GOT3 (cell line): ENCODE measurements at places on chromosomes 11 and 22.

DNA sequence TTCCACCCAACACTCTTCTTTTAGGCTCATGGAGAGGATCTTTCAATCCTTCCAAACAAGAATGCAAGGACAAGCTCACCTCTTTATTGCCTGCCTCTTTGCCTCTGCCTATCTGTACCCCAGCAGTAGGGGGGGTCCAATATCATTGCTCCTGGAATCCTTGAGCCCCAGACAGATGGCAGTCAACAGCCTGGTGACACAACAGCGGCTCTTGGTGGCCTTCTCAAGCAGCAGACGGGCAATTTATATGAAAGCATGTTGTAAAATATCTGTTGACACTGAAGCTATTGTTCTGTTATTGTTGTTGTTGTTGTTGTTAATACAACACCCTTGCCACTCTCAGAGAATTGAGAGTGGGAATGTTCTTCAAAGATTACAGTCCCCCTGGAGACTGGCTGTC is 480.0 kb upstream of the CADM1 start:
- no peak for DNase-seq

- DNase-seq, result no peak
Measured at GRCh38 chr11:46981436-46981835, 44.9 kb downstream of the CSTPP1 start.

DNA sequence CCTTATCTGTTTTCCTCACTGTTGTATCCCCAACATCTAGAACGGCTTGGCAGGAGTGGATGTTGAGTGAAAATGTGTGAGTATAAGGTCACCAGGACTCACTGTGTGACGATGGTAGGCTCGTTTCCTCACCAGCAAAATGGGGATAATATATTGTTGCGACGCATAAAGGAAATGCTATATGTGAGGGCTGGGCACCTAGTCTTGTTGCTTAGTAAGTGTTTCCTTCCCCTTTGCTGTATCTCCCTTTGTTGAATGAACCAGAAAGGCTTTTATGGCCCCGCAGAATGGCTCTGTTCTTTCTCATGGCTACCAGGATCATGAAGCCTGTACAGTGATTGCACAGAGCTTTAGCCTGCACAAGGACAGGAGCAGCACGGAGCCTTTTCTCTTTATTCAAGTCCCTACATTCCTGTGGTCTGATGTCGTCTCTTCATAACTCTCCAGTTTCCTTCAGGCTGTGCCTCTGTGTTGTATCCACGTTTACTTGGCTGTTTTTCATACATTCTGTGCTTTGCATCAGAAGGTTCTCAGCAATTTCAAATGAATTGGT is 5.4 kb downstream of the TNRC6B start:
- no peak for DNase-seq

DNA sequence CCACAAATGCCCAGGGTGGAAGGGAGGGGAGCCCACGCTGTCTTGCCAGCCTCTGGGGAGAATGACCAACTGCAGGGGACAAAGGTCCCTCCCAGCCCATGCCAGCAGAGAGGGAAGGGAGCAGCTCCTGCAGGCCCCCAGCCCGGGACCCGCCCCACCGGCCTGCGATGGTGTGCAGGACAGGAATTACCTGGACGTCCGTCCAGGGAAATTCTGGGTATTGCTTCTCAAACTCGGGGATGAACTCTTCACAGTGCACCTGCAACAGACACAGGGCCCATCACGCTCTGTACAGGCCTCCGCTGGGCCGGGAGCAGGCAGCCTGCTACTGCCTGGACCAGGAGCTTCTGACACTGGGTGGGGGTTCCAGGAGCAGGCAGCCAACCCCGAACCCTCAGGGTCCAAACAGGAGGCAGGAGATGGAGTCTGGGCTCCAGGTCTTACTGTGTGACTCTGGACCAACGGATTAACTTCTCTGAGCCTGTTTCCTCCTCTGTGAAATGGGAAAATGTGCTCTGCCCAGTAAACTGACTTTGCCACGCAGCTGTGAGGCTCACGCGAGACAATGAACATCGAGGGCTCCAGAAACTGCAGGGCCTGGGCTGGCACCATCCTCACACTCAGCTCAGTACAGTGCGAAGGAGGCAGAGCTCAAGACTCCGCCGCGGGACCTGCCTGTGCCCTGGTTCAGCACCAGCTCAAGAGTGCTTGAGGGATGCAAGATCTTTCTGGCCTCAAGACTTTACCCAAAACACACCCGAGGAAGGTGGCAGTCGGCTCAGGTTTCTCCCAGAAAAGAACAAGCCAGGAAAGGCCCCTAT is 17.4 kb downstream of the TTLL12 start:
- no peak for DNase-seq

DNA sequence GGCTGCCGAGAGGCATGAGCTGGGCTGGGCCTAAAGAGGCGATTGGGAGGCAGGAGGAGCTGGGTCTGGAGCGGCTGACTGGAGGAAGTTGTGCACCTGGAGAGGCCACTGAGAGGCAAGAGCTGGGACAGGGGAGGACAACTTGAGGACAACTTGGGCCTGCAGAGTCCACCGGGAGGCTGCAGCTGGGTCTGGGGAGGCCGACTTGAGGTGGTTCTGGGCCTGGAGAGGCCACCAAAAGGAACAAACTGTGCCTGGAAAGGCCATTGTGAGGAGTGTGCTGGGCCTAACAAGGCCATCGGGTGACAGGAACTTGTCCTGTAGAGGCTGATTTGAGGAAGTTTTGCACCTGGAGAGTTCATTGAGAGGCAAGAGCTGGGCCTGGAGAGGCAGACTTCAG is 41.5 kb downstream of the OR4C45 start:
- DNase-seq, result no peak

GRCh38 chr11:76783896-76784813 is 999 bp downstream of the TSKU start:
- no peak for DNase-seq

- no peak for DNase-seq
Measured at GRCh38 chr11:48170241-48171233, 46.1 kb upstream of the OR4B1 start.

- DNase-seq, result no peak
Measured at GRCh38 chr11:2142762-2143202, 3.6 kb upstream of the IGF2 start.

GRCh38 chr11:34999453-34999852 is 83.0 kb downstream of the PDHX start:
- no peak for DNase-seq

- no peak for DNase-seq
Measured at GRCh38 chr11:64926689-64927088, 2.2 kb downstream of the PPP2R5B start.

- no peak for DNase-seq
Measured at GRCh38 chr11:47101406-47101805, 75.3 kb downstream of the ARFGAP2 start.

- no peak for DNase-seq
Measured at GRCh38 chr22:46063846-46064227, 86.5 kb upstream of the PPARA start.

DNA sequence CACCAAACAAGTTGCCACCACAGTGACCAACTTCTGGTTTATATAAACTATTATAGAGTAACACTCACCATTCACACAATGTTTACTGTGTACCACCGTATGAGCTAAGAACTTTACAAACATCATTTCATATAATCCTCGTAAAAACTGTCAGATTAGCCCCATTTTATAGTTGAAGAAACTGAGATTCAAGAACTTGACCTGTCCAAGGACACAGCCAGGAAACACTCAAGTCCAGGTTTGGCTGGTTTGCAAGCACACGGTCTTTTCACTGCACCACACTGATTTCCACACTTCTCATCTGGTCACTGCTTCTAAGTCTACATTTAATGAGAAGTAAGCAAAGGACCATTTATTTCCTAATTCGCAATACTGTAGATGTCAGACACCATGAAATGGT is 3.7 kb downstream of the MORC2 start:
- no peak for DNase-seq

DNA sequence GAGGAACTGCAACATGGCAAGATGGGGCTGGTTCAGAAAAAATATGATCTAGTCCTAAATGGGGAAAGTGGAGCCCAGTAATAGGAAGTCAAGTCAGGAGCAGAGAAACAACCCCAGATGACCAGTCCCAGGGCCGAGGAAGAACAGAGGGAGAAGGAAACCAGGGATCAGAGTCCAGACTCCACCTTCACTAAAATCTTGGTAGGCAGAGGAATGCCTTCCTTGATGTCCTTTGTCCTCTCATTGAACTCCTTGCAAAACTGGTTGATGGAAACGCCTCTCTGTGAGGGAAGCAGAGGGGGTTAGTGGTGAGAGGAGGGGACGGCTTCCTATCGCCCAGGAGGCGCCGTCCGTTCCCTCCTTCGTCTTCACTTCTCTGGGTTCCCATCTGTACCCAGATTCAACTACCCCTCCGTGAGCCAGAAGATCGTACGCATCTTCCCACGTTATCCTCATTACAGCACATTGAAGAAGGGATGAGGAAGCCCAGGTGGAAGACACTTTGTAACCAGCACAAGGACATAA is 607 bp downstream of the MRPL11 start:
- no peak for DNase-seq

DNA sequence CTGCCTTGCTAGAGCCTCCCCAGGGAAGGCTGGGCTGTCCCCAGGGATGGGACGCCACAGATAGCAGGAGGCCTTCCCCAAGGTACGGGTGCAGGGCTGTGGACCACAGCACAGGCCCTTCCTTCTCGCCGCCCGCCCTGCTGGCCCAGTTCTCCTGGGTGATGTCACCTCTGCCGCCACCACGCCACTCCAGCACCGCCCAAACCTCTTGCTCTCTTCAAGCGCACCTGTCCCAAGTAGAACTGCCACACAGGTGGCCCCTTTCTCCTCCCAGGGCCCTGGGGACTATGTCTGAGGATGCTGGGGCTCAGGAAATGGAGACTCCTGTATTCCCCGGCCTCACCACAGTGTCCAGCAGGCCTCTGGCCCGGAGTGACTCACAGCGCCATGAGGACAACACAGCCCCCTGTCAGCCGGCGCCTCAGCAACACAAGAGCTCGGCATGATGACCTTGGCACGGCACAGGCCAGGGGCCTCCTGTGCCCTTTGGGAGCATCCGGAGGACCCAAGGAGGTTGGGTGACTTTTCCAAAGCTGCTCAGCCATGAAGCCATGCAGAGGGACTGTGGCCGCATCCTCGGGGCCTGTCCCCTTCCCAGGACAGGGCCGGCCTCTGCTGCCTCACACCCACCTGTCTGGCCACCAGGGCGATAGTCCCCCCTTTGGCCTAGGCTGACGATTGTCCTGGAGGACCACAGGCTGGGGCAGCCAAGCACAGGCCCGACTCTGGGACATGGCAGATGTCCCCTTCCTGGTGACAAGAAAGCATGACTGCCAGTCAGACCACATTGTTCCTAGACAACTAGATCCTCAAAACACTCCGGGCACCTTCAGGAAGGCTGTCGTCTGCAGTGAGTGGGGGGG is 1023.5 kb downstream of the BRD1 start:
- DNase-seq, result no peak

- no peak for DNase-seq
Measured at GRCh38 chr11:130769782-130770535, 146.3 kb downstream of the SNX19 start.

DNA sequence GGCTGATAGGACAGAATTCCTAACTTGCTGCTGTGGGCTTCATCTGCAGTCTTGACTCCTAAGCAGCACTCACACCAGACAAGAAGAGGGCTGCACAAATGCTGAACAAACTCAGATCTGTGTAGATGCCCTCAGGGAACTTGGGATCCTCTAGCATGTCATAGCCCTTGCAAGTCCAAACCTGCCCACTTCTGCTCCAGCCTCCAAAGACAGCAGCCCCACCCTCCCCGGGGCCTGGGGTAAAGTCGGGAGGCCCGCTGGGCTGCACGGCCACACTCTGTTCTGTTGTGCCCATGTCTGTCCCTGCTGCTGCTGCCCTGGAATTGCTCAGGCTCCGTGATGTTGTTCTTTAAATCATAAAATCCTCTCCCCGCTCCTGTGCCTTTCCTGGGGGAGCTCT is 28.3 kb downstream of the DRD2 start:
- no peak for DNase-seq

DNA sequence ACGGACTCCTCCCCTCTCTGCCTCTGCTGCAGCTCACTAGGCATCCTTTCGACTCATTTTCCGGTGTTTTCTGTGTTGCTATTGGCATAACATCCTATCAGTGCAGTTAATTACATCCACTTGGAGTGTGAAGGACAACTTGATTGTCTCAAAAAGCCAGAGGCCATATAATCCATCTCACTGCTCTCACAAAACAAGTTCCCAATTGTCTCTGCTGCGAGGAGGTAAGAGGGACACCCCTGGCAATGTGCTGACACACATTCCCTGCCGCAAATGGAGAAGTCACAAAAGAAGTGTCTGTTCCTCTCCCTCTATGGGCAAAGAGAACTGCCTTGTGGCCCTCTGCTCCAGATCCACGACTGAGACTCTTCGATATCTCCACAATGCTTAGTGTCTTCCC is 618.4 kb downstream of the OPCML start:
- no peak for DNase-seq

GRCh38 chr22:20740222-20740951 is 33.5 kb upstream of the SERPIND1 start:
- DNase-seq, result no peak

GRCh38 chr22:42716221-42716620 is 4.4 kb downstream of the A4GALT start:
- DNase-seq, result no peak

GRCh38 chr11:8732324-8732670 is 49.7 kb downstream of the RPL27A start:
- no peak for DNase-seq

GRCh38 chr22:44486538-44486937 is 11.5 kb downstream of the RTL6 start:
- DNase-seq, result no peak

DNA sequence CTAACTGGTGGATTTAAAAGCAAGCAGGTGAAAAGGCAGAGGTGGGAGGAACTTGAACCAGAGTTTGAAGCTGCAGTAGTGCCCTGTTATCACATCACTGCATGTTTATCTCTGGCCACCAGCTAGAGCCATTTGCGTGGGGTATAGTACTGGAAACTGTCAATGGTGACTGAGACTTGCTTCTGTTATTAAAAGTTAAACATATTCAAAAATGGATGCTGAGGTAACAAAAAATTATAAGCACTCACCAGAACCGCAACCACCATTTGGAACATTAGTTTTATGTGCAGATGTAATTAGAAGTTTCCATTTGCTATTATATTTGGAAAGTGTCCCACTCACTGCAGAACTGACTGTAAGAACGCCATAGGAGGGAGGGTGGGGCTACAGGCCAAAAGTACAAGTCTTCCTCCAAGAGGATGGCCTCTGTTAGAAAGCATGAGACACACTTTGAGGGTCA is 1.2 kb upstream of the CD59 start:
- no peak for DNase-seq

- DNase-seq, result no peak
Measured at GRCh38 chr11:32379719-32380118, 55.6 kb downstream of the WT1 start.

GRCh38 chr11:114149689-114150407 is 90.3 kb downstream of the ZBTB16 start:
- no peak for DNase-seq

DNA sequence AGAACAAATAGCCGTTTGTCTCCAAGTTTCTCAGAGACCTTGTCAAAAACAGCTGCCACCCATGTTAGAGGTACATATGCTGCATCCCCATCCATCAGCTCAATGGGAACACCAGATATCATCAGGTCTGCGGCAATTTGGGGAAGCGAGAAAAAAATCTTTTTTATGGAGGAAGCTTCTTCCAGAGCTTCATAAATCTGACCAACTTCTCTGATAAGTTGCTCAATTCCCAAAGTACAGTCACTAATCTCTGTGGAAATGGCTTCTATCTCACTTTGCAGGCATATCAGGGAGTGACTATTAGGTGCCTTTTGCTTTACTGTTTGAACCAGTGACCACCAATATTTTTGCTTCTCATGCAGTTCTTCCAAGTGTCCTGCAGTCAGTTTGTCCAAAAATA is 34.3 kb upstream of the MRPL17 start:
- no peak for DNase-seq

GRCh38 chr11:117911694-117912093 is 17.5 kb downstream of the TMPRSS13 start:
- DNase-seq, result no peak
